ENCODE measurements at places on chromosomes 16 and 17. TPM values are rescaled to one million over a fixed set of nuclear protein-coding genes. Genes with fewer than 3 reads are reported as not detected.

The HLF gene
- not detected for total RNA-seq

The SPNS2 gene
- total RNA-seq = 1.6 TPM

The ABCA8 gene
- not detected for total RNA-seq

The MYH11 gene
- total RNA-seq = 33.8 TPM

The CCL8 gene
- total RNA-seq = not detected

The COPZ2 gene
- total RNA-seq = 1.7 TPM
